Osteocyte (in vitro differentiated cells): ENCODE measurements at places on chromosomes 12 and 14. TPM values are rescaled to one million over a fixed set of nuclear protein-coding genes. Genes with fewer than 3 reads are reported as not detected.
A peak's percentile ranks its signal among the peaks of the same experiment; 100 is the strongest.

DNA sequence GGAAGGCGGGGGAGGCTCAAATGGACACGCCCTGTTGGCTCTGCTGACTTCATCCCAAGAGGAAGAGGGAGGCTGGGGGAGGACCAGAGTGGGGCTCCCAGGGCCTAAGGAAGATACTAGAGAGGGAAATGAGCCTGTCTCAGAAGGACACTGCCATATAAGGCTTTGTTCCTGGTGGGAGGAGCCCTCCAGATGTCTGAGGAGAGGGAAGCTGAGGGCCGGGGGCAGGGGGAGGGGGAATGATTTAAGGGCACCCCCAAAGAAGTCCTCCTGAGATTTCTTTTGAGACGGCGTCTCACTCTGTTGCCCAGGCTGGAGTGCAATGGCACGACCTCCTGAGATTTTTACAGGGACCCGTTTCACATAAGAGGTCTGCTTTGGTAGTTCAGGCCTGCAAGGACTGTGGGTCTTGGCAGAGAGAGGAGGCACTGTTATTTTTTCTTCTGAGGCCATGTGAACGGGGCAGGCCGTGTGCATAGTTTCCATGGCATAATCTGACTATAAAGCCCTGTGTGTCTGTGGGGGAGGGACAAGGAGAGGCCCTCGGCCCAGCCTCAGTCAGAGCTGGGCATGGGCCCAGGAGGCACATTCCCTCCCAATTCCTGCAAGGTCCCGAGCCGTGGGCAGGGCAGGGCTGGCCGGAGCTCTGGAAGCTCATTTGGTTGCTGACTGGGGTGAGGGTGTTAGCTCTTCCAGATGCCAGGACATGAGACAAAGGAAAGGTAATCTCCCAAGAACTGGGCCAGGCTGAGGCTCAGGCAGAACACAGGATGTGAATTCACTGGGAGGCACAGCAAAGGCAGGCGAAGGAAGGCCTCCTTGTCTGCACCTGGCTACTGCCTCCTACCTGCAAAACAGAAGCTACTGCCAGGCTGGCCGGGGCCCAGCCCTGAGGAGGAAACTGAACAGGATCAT is 22.2 kb upstream of the PLEKHG3 start:
- H3K4me3 ChIP-seq: no peak overlapping the region
- peaks cover 62% of the 10 kb centered on the region for H3K4me1 ChIP-seq
- H3K27me3 ChIP-seq: no peaks in the 10 kb centered on the region
- DNase-seq: peak; percentile 89
- H3K36me3 ChIP-seq: no peaks in the 10 kb centered on the region

The NFE2 gene
- 0.30 TPM in 1 of 2 replicates, not detected in the other for total RNA-seq

- H3K36me3 ChIP-seq: no peaks in the 10 kb centered on the region
- no peaks in the 10 kb centered on the region for H3K27me3 ChIP-seq
- H3K27ac ChIP-seq: no peak overlapping the region
- H3K4me3 ChIP-seq: no peak overlapping the region
Observed at GRCh38 chr14:84399296-84399910, 1130.5 kb upstream of the FLRT2 start.

- peaks cover 3% of the 10 kb centered on the region for H3K27me3 ChIP-seq
- H3K4me1 ChIP-seq: no peaks in the 10 kb centered on the region
- H3K36me3 ChIP-seq: no peaks in the 10 kb centered on the region
- H3K27ac ChIP-seq: no peak overlapping the region
- no peak for DNase-seq
Observed at GRCh38 chr12:107468182-107468581, 217.4 kb upstream of the PWP1 start.

DNA sequence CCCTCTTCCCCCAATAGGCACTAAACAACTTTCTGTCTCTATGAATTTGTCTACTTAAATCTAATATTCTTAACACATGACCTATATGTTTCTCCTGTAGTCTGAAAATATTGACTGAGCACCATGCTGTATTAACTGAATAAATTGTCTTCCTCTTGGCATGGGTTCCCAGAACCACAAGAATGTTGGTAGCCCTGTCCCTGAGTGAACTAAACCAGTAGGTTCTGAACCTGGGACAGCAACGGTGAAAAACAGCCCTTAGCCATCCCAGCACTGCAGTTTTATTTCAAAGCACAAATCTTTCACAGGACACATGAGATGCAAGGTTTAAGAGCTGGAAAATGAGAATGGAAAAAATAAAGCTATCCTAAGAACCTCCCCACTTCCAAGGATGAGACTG is 20.4 kb upstream of the HSP90B1 start:
- peak overlapping the region; percentile 62 for H3K27ac ChIP-seq
- no peaks in the 10 kb centered on the region for H3K36me3 ChIP-seq
- H3K4me3 ChIP-seq: peak overlapping the region; percentile 14
- peaks cover 33% of the 10 kb centered on the region for H3K4me1 ChIP-seq

DNA sequence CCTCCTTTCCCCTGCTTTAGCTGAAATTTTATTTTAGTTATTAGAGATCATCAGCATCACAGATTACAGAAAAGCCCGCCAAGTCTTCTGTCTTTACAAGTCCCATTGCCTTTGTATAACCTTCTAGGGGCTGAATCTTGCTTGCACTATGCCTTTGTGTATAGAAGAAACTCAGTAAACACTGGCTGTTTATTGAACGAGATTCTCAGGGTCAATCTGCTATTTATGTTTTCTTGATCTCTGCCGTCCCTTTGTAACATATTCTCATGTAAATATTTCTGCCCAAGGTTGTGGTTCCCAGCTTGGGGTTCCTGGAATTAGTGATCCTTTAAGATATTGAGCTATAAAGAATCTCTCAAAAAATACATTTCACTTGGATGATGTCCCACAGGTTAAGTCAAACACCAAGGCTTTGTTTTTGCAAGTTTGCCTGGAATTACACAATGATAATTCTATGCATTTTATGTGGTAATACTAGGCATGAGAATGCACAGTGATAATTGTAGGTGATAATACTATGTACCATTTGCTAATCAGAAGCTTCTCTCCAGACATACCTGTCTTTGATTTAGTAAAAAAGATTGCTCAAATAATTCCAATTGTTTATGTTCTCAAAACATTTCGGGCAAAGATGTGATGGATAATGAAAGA is 40.6 kb upstream of the FGF6 start:
- DNase-seq: no peak
- H3K36me3 ChIP-seq: peaks cover 17% of the 10 kb centered on the region
- H3K4me3 ChIP-seq: no peak overlapping the region
- H3K4me1 ChIP-seq: no peaks in the 10 kb centered on the region
- no peaks in the 10 kb centered on the region for H3K27me3 ChIP-seq

DNA sequence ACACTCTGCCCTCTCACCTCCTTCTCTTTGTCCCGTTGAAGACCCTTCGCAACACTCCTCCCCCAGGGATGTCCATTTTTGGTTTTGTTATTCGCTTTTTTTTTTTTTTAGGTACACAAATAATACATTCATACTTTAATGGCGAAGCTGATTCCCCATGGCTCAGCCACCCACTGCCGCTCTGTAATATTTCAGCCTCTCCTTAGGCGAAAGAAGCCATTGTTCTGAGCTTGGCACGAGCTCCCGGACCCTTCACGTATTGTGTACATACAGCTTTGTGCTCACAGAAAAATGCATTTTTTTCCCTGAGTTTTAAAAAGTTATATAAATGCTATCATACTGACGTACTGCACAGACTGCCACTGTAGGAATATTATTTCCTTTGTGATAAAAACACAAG is 115.0 kb downstream of the TMEM132C start:
- H3K4me1 ChIP-seq: no peaks in the 10 kb centered on the region
- H3K27ac ChIP-seq: no peak overlapping the region
- DNase-seq: no peak
- no peak overlapping the region for H3K4me3 ChIP-seq

The LMNTD1 gene
- total RNA-seq: not detected in 2 replicates

The CCDC177 gene
- total RNA-seq: not detected in 2 replicates

- no peaks in the 10 kb centered on the region for H3K4me1 ChIP-seq
- H3K27me3 ChIP-seq: no peaks in the 10 kb centered on the region
- no peak overlapping the region for H3K4me3 ChIP-seq
- H3K27ac ChIP-seq: no peak overlapping the region
Observed at GRCh38 chr12:100254876-100255275, 12.0 kb downstream of the DEPDC4 start.

DNA sequence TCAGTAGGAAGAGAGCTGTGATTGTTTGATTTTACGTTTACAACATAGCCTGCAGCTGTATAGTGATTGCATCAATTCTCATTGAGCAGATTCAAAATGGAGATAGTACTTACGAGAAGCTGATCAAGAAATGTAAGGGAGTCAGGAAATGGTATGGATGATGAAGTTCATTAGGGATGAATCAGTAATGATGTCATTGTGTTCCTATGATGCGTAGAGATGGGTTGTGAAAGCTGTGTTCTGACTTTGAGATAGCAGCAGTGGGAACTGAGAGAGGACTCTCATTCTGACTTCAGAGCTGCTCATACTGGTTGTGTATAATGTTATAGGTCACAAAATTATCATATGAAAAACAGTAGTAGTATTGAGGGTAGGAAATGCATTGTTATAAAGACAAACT is 44.0 kb downstream of the TTLL5 start:
- H3K4me3 ChIP-seq: no peak overlapping the region
- H3K27ac ChIP-seq: no peak overlapping the region
- H3K36me3 ChIP-seq: peaks cover 17% of the 10 kb centered on the region
- DNase-seq: no peak

The KRT79 gene
- not detected in 2 replicates for total RNA-seq

- H3K27ac ChIP-seq: no peak within 1 kb of the TSS
- no peaks in the 10 kb centered on the region for H3K27me3 ChIP-seq
- H3K4me3 ChIP-seq: no peak within 1 kb of the TSS
- no peak for DNase-seq
Observed at GRCh38 chr12:121858662-121859572, at the start of gene HPD. TSS of gene HPD (minus strand) at chr12:121858859. CDS start at chr12:121858823, 36 bp downstream.

GRCh38 chr12:75850721-75851462 is 180.7 kb downstream of the PHLDA1 start:
- peaks cover 4% of the 10 kb centered on the region for H3K27me3 ChIP-seq
- H3K4me1 ChIP-seq: peaks cover 29% of the 10 kb centered on the region
- no peak for DNase-seq
- peak overlapping the region; percentile 28 for H3K27ac ChIP-seq
- H3K36me3 ChIP-seq: peaks cover 2% of the 10 kb centered on the region
- H3K4me3 ChIP-seq: no peak overlapping the region

- no peak for DNase-seq
- no peaks in the 10 kb centered on the region for H3K4me1 ChIP-seq
- no peak overlapping the region for H3K4me3 ChIP-seq
- H3K27me3 ChIP-seq: peaks cover 25% of the 10 kb centered on the region
Observed at GRCh38 chr14:70257526-70257925, 68.8 kb upstream of the SLC8A3 start.

The FSCB gene
- not detected in 2 replicates for total RNA-seq

- no peak overlapping the region for H3K27ac ChIP-seq
- DNase-seq: no peak
- no peaks in the 10 kb centered on the region for H3K4me1 ChIP-seq
- no peak overlapping the region for H3K4me3 ChIP-seq
- no peaks in the 10 kb centered on the region for H3K36me3 ChIP-seq
Observed at GRCh38 chr12:114579389-114579788, 104.6 kb downstream of the TBX3 start.

DNA sequence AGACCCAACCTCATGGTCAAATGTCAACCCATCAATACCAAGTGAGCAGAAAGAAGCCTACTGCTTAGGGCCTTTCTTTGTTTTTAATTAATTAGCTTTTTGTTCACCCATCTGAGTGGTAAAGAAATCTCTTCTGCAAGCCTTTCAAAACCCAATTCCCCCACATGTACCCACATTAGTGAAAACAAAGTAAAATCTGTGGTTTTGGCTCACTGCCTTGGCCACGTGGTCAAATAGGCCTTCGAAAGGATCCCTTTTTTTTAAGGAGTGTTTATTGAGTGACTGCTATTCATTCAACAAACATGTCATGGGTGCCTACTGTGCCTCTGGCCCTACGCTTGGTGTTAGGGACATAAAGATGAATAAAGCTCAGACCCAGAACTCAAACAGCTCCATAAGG is 160.1 kb downstream of the NUAK1 start:
- DNase-seq: no peak
- H3K4me3 ChIP-seq: no peak overlapping the region
- H3K27ac ChIP-seq: no peak overlapping the region
- peaks cover 15% of the 10 kb centered on the region for H3K4me1 ChIP-seq

GRCh38 chr12:42482041-42482747 is 107.4 kb downstream of the PRICKLE1 start:
- H3K4me1 ChIP-seq: peaks cover 28% of the 10 kb centered on the region
- H3K27ac ChIP-seq: peak overlapping the region; percentile 75
- DNase-seq: no peak
- peaks cover 24% of the 10 kb centered on the region for H3K27me3 ChIP-seq

DNA sequence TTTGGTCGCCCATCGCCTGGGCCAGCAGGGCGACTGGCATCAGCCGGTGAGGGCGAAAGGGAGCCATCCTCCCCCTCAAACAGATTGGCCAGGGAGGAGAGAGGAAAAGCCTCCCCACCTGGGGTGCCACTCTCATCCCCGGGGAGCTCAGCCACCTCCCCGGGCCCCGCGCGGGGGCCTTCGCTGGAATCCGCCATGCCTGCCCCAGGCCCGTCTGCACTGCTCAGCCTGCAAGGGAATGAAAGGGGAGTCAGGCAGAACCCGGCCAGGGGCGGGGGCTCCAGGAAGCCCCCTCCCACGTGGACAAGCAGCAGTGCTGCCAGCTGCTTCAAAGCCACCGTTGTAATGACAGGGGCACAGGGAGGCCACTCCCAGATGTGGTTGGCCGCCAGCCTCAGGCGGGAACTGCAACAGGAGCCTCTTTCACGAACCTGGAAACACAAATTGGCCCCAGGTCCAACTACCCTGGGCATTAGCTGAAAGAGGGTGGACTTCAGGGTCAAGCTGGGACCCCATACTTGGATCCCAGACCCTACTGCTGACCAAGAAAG is 18.5 kb downstream of the TRPV4 start:
- no peak overlapping the region for H3K4me3 ChIP-seq
- no peak overlapping the region for H3K27ac ChIP-seq
- H3K36me3 ChIP-seq: no peaks in the 10 kb centered on the region
- H3K27me3 ChIP-seq: no peaks in the 10 kb centered on the region
- H3K4me1 ChIP-seq: peaks cover 11% of the 10 kb centered on the region
- DNase-seq: no peak

DNA sequence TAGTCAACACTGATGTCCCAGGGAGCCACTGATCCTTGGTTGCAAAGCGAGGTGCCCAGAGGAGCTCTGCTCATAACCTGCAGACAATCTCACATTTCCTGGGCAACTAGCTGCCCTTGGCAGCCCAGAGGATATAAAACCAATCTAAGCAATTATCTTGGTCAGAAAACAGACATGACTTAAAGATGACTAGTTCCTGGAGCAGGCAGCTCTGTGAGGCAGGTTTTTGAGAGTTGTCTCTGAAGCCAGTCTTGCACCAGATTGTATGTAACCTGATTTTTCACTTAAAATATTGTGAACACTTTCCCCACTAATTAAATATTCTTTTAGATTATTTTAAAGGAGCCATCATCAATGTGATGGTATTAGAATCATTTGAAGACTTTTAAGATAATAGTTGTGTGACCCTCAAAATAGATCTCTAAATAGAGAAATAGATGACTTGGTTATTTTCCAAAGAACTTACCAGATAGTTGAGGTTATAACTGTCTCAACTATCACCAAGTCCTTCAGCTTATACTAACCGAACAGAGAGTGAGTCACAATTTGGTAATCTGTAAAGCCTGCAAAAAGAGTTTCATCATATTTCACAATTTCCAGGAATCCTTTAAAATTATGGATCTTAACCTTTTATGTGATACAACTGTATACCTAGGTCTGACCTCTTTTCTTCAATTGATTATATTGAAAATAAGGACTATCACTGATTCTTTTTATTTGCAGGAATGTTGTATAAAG is 75.9 kb downstream of the LIN7A start:
- H3K4me3 ChIP-seq: no peak overlapping the region
- H3K4me1 ChIP-seq: peaks cover 74% of the 10 kb centered on the region
- H3K27ac ChIP-seq: peak overlapping the region; percentile 9
- no peak for DNase-seq
- no peaks in the 10 kb centered on the region for H3K27me3 ChIP-seq
- peaks cover 4% of the 10 kb centered on the region for H3K36me3 ChIP-seq
